ENCODE measurements at places on chromosomes 6 and 20.

DNA sequence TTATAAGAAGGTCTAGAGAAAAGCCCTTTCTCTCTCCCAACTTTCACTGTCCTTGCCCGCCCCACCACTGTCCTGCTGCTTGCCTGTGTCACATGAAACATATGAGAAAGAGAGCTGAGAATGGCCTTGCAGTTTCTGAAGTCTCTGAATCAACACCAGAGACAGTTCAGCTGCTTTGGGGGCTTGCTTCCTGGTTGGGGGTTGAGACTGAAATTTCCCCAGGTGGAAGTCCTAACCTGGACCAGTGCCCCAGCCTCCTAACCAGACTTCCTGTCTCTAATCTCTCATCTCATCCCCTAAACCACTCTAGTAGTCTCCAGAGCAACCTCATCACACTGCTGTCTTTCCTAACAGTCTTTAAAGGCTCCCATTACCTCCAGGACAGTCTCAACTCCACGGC is 10.7 kb downstream of the TRAM2 start:
- no peak for DNase-seq

GRCh38 chr6:35260591-35261570 is 1.3 kb downstream of the ZNF76 start:
- DNase-seq: peak; percentile 52

- DNase-seq: no peak
These were observed 5.6 kb upstream of the KLHL31 start for GRCh38 chr6:53671111-53671510.

- no peak for DNase-seq
These were observed 1.0 kb downstream of the FILIP1 start for GRCh38 chr6:75492386-75493153.

- DNase-seq: peak; percentile 78
These were observed 28.3 kb downstream of the RSPO4 start for GRCh38 chr20:973785-974194.

DNA sequence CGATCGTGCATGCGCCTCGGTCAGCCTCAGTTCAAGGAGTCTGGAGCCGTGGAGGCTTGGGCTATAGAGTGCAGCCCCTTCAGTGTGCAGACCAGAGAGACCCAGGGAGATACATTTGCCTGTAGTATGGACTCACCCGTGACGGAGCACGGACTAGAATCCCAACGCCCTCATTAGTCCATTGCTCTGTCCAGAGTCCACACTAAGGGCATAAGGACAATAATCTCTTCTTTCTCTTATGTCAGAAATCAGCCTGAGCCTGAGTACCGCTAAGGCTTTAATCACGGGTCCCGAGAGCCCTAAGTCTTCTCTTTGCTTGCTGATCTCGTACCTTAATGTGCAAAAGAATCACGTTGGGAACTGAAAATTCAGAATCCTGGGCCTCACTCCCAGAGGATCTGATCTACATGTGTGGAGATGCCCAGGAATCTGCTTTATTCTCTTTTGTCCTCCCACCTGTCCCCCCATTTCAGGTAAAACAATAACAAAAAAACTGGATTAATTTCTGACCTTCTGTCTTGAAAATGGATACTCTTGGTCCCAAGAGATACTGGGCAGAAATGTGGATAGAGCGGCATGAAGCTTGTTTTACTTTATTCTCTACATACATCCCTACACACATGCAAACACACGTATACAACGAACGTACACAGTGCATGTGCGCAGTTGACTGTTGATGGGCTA is 671 bp downstream of the BPHL start:
- peak; percentile 63 for DNase-seq

GRCh38 chr6:131792091-131792496 is 15.7 kb upstream of the ENPP1 start:
- DNase-seq: no peak

DNA sequence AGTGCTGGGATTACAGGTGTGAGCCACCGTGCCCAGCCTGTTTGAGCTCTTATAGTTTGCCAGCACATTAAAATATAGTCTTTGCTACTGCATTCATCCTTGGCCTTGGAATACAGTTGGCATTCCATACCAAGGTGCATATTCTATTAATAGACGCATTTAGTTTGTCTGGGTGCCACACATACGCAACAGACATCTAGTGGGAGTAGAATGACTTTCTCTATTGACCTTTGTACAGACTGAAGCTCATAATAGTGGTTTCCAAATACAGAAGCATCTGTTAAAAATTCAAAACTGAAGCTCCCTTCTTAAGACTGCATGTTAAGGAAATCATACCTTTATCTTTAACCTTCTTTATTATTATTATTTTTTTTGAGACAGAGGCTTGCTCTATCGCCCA is 46.7 kb upstream of the FNDC1 start:
- DNase-seq: no peak

GRCh38 chr20:57856658-57857057 is 146.8 kb upstream of the PMEPA1 start:
- no peak for DNase-seq

- DNase-seq: no peak
These were observed 138.7 kb upstream of the SASH1 start for GRCh38 chr6:148203970-148204369.

DNA sequence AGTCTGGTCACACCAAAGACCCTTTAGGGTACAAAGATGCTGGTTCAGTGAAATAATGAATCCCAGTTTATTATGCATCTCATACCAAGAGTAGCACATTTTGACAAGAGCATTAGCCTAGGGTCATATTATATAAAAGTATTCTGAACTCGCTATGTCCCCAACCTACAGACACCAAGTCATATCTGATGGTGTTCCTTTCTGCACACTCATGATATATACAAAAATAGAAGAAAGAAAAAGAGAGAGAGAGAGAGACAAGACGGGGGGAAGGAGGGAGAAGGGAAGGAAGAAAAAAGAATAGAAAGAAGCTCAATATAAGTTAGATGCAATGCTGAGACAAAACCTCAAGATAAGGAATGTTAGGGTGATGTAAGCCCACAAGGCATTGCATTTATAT is 131.1 kb downstream of the DST start:
- DNase-seq: no peak

GRCh38 chr6:131954775-131955107 is 3.6 kb upstream of the CCN2 start:
- DNase-seq: no peak

GRCh38 chr6:44495036-44495901 is 107.8 kb downstream of the CDC5L start:
- no peak for DNase-seq
